Activated CD8-positive, alpha-beta T cell treated with anti-CD3 and anti-CD28 coated beads, Interleukin-2, amount 10 ng/mL, durations not matched to agents 7 days and 5 days (primary cell): ENCODE measurements at places on chromosomes 5 and 9.

DNA sequence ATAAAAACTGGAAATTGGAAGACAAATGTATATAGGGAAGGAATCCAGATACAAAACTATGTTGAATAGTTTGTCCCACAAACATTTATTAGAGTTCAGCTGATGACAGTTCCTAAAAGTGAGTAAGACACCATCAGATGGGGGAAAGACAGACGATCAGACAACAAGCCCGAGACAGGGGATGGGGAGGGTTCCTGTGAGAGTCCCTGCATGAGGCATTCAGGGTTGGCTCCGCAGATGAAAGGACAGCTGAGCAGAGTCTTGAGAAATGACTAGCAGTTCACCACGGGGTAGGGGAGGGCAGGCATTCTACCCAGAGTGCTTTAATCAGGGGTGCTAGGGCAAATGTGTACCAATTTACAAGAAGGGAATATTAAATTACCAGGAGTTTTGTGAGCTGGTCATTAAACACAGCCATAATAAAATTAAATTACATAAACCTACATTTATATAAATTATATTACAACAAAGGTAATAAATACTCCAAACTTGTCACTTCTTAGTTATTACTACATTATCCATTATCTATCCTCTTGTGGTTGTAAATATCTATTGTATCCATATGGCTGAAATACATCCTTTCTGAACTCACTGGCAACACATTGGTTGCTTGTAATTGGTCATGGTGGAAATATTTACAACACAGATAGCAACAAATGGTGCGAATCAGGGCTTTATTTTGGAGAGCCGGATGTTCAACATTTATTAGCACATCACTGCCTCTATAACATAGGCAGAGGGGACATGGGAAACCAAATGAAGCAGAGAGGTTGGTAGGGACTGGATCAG, 27.8 kb downstream of the TNFSF15 start:
- H3K27ac ChIP-seq = no peak overlapping the region
- DNase-seq = peak; percentile 55
- no peak overlapping the region for H3K4me3 ChIP-seq
- peaks cover 3% of the 10 kb centered on the region for H3K36me3 ChIP-seq
- H3K27me3 ChIP-seq = peaks cover 12% of the 10 kb centered on the region

DNA sequence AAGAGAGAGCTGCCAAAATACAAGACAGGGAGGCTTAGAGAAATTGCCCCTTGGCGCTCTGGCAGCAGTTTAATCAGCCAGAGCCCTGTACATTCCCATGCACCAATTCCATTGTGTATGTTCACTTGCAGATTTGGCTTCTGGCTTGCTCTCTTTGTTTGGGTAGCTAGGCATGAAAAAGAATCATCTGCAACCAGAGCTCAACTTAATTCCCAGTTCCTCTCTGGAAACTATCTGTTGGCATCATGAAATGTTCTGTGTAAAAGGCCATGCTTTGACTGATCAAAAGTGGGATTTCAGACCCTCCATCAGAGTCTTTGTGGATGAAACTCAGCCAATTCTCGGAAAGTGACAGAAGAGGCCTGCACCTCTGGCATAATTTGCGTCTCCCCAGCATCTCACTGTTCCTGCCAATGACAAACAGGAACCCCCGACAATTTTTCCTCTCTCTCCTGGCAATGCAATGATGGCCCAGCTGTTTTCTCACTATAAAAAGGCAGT, 53.8 kb upstream of the RAD23B start:
- DNase-seq = no peak
- no peaks in the 10 kb centered on the region for H3K36me3 ChIP-seq

DNA sequence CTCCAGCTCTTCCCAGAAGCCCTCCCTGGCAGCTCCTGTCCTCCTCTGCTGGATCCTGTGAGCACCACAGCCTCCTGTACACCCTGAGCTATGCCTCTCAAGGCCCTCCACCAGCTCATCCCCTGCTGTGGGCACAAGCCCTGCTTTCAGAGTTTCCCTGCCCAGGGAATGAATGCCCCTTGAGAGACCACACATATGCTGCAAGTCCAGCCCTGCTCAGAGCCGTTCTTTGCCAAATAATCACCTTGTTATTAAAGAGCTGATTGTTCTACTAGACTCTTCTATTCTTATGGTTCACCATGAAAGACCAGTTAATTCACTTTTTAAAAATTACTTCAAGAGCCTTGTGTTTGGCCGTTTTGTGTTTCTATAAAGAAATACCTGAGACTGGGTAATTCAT, 121.5 kb downstream of the MVB12B start:
- H3K27ac ChIP-seq = no peak overlapping the region
- peaks cover 24% of the 10 kb centered on the region for H3K4me1 ChIP-seq
- no peak overlapping the region for H3K4me3 ChIP-seq
- no peak for DNase-seq
- peaks cover 12% of the 10 kb centered on the region for H3K36me3 ChIP-seq
- H3K27me3 ChIP-seq = no peaks in the 10 kb centered on the region

DNA sequence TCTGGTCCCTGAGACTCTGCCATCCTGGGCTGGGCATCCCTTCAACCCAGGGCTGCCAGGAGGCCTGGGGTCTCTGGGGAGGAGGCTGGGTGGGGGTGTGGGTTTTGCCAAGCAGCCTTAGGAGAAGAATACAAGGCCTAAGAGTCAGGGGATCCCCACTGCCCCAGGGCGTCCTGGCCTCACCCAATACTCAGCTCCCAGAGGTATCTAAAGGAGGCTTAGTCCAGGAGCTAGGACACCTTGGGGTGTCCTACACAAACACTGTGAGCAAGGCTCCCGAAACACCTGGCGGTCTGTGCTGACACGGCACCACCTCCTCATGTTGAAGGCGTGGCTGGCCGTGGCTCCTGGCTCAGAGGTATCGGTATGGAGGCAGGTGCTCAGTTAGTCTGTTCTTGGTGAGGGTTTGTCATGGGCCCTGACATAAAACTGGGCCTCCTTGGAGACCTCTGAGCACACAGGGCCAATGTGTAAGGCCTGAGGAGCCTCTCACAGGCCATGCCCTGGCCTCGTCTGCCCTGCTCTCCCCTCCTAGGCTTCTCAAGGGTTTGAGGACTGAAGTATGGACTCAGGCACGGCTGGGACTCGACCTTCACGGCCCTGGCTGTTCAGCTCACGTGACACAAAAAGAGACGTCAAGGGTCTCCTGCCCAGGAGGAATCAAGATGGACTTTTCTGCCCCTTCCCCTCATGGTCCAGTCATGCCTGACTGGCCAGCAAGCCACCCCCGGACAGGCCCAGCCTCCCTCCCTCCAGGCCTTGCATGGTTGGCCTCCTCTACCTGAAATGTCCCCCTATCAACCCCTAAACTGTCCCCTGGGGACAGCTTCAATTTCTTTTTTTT, 277.3 kb downstream of the FSTL4 start:
- DNase-seq = no peak
- H3K36me3 ChIP-seq = no peaks in the 10 kb centered on the region
- peaks cover 47% of the 10 kb centered on the region for H3K4me1 ChIP-seq

DNA sequence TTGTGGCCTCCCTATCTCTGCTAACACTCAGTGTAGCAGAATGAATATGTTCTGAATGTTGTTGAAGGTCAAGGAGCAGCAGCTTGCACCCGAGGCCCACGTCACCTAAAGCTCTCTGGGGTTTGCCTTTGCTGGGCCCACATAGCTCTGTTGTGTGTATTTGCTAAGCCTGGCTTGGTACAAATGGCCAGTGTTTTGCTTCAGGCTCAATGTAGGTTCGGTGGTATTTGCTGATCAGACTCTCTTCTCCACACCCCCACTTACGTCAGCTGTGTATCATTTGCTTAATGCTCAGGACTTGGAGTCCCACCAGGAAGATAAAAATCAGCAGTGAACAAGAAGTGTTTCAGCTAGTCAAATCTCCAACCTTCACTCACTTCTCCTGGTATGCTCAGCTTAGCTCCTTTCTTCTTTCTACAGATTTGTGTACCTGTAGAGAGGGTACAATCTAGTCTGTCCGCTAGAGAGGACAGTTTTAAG, 4.8 kb upstream of the RFESD start:
- peaks cover 30% of the 10 kb centered on the region for H3K4me1 ChIP-seq
- no peaks in the 10 kb centered on the region for H3K36me3 ChIP-seq
- DNase-seq = no peak
- H3K27me3 ChIP-seq = peaks cover 5% of the 10 kb centered on the region

- H3K4me3 ChIP-seq = peak overlapping the region; percentile 82
- H3K36me3 ChIP-seq = peaks cover 26% of the 10 kb centered on the region
- peak overlapping the region; percentile 95 for H3K27ac ChIP-seq
- no peaks in the 10 kb centered on the region for H3K27me3 ChIP-seq
These were observed 2.1 kb downstream of the ANP32B start for GRCh38 chr9:97985058-97985861.

DNA sequence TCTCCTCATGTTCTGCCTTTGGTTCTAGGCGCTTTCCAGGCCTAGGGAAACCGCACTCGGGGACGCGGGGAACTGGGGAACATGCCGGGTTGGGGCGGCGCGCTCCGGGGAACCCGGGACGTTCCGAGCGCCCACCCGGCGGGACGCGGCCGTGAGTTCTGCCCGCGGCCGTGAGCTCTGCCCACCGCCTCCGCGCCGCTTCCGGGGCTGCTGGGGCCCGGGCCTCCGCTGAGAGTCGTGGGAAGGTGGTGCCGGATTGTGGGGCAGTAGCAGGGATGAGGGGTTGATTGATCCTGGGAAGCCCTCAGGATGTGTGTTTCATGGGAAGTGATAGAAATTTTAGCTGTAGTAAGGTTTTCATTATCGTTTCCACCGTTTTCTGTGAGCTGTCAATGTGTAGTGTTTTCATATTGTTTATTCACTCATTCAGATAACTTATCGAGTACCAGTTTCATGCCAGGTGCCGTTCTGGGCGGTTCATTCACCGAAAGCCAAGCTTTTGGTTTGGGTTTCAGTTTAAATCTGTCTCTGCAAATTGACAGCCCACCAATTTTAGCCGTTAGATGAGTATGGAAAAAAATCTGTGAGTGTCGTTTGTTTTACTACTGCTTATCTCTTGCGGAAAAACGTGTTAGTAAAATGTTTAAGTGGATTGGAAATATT, 657 bp downstream of the MTRR start:
- H3K4me3 ChIP-seq = peak overlapping the region; percentile 92
- DNase-seq = peak; percentile 32
- peak overlapping the region; percentile 85 for H3K27ac ChIP-seq
- no peaks in the 10 kb centered on the region for H3K27me3 ChIP-seq
- H3K36me3 ChIP-seq = peaks cover 51% of the 10 kb centered on the region

DNA sequence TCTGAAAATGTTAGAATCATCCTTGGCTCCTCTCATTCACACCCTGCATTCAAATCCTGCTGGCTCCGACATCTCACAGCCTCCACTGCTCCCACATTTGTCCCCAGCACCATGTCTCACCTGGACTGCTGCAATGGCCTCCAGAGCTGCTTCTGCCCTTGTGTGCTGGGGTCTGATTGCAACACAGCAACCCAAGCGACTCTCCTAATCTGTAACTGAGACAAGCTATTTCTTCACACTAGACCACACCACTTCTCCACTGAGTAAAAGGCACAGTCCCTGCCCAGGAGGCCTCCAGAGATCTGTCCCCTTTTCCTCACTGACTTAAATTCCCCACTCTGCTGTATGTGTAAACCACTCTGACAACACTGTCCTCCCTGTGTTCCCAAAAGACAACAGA, 151.1 kb upstream of the TAS2R1 start:
- no peaks in the 10 kb centered on the region for H3K36me3 ChIP-seq
- no peaks in the 10 kb centered on the region for H3K27me3 ChIP-seq
- DNase-seq = no peak
- no peak overlapping the region for H3K27ac ChIP-seq
- no peaks in the 10 kb centered on the region for H3K4me1 ChIP-seq

DNA sequence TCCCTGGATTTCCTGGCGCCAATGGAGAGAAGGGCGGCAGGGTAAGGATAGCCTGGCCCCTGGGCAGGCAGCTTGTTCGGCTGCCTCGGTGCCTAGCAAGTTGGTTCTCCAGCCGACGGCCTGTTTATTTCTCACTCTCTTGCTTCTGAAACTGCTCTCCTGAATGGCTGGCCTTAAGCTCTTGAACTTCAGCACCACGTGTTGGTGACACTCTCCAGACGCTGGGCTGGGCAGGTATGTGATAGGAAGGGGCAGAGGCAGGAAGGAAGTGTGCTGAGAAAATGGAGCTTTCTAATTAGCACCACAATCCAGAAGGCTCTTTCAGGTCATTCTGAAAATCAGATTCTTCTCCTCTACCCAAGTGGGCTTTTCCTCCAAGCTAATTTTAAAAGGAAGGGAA, 91.4 kb upstream of the FCN2 start:
- DNase-seq = no peak
- H3K27ac ChIP-seq = no peak overlapping the region
- peaks cover 3% of the 10 kb centered on the region for H3K27me3 ChIP-seq

DNA sequence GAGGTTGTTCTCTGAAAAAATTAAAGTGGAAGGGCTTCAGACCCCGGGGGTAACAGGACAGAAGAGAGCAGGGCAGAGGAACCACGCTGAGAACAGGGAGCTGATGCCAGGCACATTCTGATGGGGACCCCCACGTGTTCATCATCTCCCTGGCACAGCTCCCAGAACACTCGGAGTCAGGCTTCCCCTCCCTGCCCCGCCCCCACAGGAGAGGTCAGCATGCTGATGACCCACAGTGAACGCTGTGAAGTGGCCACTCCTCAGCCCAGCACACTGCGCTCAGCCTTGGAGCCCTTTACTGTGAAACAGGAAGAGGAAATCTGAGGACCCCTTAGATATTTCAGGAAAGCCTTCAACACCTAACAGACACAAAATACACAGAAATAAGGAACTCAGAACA, 16.4 kb downstream of the RETREG1 start:
- H3K4me3 ChIP-seq = no peak overlapping the region
- DNase-seq = no peak
- peaks cover 48% of the 10 kb centered on the region for H3K4me1 ChIP-seq
- H3K36me3 ChIP-seq = peaks cover 58% of the 10 kb centered on the region

- peak overlapping the region; percentile 90 for H3K4me3 ChIP-seq
- H3K4me1 ChIP-seq = peaks cover 29% of the 10 kb centered on the region
- peaks cover 6% of the 10 kb centered on the region for H3K36me3 ChIP-seq
- peaks cover 8% of the 10 kb centered on the region for H3K27me3 ChIP-seq
- peak overlapping the region; percentile 93 for H3K27ac ChIP-seq
These were observed 110.0 kb upstream of the LPCAT1 start for GRCh38 chr5:1633605-1634336.

DNA sequence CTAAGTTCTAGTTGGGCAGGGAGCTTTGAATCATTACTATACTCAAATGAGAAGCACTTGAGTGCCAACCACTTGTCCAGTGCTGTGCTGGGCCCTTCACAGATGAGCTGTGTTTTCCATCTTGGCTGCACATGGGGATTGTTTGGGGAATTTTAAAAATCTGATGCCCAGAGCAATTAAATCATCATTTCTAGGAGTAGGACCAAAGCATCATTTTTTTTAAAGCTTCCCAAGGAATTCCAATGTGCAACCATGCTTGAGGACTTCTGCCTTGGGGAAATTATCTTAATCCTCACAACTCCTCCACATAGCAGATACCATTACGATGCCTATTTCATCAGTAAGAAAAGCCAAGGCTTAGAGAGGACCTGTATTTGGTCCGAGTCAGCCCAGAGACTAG, 131.4 kb downstream of the TMEM174 start:
- no peak for DNase-seq
- no peak overlapping the region for H3K4me3 ChIP-seq
- peaks cover 78% of the 10 kb centered on the region for H3K27me3 ChIP-seq
- H3K36me3 ChIP-seq = peaks cover 3% of the 10 kb centered on the region
- H3K27ac ChIP-seq = no peak overlapping the region

GRCh38 chr9:33189331-33189791, 22.2 kb upstream of the B4GALT1 start:
- H3K27me3 ChIP-seq = peaks cover 8% of the 10 kb centered on the region
- no peak overlapping the region for H3K27ac ChIP-seq
- no peaks in the 10 kb centered on the region for H3K36me3 ChIP-seq
- no peak for DNase-seq
- H3K4me1 ChIP-seq = no peaks in the 10 kb centered on the region
